Esophagus mucosa (tissue), 1 donor: ENCODE measurements at places on chromosomes 2 and 18.

DNA sequence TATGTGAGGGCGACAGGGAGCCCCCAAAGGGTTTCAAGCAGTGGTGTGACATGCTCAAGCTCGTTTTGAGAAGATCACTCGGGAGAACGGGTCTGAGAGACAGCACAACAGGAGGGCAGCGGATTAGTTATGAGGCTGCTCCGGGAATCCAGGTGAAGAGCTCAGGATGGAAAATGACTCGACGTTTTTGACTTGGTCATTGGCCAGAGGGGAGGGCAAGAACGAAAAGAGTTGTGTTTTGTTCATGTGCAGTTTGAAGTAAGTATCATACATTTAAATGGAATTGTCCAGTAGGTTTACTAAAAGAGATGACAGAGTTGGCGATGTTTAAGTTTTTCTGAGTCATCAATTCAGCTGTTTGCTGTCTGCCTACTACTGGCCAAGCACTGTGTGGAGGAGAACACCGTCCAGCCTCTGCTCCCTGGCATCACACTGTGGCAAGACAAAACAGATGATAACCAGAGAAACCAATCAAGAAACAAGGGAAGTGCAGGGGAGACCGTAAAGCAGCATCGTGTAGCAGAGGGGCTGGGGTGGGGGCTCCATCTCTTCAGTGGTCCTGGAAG lies 25.3 kb upstream of the ANXA4 start:
- no peak for ATAC-seq

- ATAC-seq = no peak
Measured at GRCh38 chr2:101486258-101486701, 11.4 kb upstream of the RFX8 start.

DNA sequence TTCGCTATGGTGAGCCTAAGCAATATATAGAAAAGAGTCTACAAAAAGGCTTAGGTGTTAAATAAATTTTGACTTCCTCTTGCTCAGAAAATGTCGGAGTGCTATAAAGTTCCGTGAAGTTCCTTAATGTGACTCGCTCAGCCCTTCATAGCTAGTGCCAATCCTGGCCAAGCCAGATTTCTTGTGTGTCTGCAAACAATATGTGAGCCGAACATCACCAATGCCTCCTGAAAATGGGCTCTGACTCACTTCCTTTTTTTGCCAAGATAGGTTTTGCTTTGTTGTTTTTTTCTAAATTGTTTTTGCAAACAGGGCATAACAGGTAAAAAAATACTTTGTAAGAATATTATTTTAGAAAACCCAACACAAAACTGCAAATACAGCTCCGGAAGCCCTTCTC lies 26.1 kb downstream of the CDC42EP3 start:
- peak; percentile 54 for ATAC-seq

DNA sequence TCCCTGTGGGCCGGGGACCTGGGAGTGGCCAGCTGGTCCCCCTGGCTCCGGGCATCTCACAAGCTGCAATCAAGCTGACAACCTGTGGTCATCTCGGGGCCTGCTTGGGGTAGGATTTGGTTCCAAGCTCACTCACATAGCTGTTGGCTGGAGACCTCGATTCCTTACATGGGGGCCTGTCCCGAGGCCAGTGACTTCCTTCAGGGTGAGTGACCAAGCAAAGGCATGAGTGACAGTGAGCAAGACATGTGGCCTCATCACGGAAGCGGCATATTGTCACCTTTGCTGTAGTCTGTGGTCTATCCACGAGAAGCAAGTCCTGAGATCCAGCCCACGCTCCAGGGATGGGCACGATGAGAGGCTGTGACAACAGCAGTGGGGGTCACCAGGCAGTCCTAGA lies 131.4 kb upstream of the ID2 start:
- no peak for ATAC-seq

- no peak for ATAC-seq
Measured at GRCh38 chr2:38835990-38836389, 39.7 kb downstream of the DHX57 start.
